ENCODE measurements at places on chromosomes 2 and 18.

- no peak for DNase-seq
Observed at GRCh38 chr2:26767129-26767528, 3.0 kb downstream of the SLC35F6 start.

GRCh38 chr2:193988784-193989183, 1668.2 kb upstream of the SLC39A10 start:
- no peak for DNase-seq

DNA sequence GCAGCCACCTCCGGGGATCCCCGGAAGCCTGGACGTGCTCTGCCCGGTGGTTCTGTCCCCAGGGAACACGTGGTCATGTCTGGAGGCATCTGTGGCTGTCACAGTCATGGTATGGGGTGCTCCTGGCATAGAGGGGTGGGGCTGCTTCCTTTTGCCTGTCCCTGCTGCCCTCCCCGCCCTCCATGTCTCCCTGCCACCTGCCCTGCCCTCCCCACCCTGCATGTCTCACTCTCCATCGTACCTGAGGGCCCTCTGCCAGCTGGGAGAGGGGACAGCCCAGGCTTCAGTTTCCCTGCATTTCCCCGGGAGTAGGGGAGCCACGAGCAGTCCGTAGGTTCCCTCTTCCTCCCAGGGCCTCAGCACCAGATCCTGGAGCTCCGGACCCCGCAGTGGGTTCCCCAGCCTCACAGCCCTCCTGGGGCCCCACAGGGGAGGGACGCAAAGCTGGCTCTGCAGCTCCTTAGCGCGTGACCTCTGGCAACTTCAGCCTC, 90.0 kb upstream of the CTDP1 start:
- DNase-seq, result no peak

GRCh38 chr18:34643989-34644388, 66.1 kb upstream of the DTNA start:
- DNase-seq, result no peak

- DNase-seq, result no peak
Observed at GRCh38 chr2:723761-724160, 46.6 kb upstream of the TMEM18 start.

- DNase-seq, result no peak
Observed at GRCh38 chr2:48723129-48723528, 32.4 kb downstream of the LHCGR start.

DNA sequence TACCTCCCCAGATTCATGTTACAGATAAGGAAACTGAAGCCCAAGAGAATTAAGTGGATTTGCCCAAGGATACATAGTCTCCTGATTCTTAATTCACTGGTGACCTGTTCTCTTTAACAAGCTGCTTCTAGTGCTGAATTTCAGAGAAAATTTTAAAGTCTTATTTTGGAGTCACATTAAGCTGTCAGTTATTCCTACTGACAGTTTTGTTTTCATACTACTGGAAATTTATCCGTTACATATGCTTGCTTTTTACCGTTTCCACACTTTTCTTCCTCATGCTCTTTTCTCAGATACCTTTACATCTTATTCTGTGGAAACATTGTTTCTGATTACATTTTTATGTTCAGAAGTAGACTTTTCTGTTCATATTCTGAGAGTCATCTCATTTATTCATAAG, 1.3 kb downstream of the MOB4 start:
- DNase-seq, result no peak

DNA sequence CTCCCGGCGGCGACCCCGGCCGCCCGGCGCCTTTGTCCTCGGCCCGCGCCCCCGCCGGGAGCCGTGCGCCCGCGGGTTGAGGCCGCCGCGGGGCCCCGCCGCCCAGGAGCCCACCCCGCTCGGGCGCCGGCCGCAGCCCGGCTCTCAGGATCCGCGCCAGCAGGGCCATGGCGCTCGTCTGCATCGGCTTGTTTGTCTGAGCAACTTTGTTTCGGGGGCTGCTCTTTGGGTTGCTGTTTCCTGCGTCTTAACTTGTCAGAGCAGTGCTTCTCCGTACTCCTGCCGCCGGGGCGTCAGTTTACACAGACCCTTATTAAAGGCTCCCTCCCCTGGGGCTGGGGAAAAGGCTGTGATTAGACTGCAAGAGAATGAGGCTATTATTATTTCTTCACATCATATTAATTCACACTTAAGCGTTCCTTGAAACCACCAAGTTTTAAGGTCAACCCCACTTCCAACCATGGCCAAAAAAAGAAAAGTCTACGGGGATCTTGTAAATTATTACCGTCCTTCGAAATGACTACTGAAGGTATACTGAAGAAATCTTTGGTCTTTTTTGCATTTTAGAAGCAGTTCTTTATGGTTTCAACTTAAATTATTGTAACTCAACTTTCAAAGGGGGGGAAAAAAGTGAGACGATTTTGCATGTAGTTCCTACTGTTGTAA, at the start of gene CYP27C1:
Gene CYP27C1 (minus strand): TSS at position 198 of the 666 bp plus-strand sequence. CDS start 29 bp downstream, at position 169.
- DNase-seq, result no peak

- no peak for DNase-seq
Observed at GRCh38 chr2:211901226-211901846, 637.3 kb downstream of the ERBB4 start.

DNA sequence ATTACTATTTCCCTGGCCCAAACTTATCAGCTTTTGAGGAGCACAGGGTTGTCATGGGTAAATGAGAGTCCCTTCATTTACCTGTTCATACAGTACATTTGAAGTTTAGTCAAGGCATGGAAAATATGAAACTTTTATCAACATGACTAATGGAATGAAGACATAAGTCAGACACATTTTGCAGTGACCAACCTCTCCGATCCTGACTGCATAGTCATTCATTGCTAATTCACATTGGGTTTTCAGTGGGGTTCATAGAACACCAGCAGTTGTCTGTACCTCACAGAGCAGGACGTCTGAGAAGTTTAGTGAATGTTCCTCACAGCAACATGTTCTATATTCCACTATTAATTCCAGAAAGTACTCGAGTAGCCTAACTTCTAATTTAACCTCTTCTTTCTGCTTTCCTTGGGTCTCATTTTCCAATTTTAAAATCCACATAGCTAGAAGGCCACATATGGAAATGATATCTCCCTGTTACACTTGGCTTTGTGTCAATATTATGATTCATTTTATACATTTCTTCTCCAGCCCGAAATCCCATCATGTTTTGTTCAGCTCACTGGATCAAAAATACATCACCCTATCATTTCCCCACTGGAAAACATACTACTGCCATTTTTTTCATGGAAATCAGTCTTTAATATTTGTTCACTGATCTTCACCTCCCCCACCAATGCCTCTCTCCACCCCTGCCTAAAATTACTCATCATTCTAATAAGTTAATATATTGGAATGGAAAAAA, 65.9 kb downstream of the CDH20 start:
- no peak for DNase-seq

GRCh38 chr2:98822301-98823164, 91.6 kb upstream of the MGAT4A start:
- no peak for DNase-seq

DNA sequence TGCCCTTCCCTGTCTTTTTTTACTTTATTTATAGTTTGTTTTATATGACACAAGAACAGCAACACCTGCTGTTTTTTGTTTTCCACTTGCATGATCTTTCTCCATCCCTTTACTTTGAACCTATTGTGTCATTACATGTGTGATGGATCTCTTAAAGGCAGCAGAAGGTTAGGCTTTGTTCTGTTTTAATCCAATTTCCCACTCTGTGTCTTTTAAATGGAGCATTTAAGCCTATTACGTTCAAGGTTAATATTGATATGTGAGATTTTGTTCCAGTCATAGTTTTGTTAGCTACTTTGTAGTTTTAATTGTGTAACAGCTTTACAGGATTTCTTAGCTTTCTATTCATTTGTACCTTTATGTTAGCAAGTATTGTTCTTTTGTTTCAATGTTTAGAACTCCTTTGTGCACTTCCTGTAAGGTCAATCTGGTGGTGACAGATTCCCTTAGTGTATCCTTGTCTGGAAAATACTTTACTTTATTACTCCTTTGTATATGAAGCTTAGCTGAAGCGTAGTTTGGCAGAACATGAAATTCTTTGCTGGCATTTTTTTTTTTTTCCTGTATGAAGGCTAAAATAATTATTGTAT, 1443.0 kb upstream of the LRRTM1 start:
- no peak for DNase-seq

- DNase-seq, result no peak
Observed at GRCh38 chr18:63098018-63098981, 221.3 kb downstream of the BCL2 start.

- DNase-seq, result no peak
Observed at GRCh38 chr2:62801814-62802523, 96.5 kb downstream of the EHBP1 start.

GRCh38 chr2:186607660-186608324, 17.9 kb downstream of the ITGAV start:
- no peak for DNase-seq

DNA sequence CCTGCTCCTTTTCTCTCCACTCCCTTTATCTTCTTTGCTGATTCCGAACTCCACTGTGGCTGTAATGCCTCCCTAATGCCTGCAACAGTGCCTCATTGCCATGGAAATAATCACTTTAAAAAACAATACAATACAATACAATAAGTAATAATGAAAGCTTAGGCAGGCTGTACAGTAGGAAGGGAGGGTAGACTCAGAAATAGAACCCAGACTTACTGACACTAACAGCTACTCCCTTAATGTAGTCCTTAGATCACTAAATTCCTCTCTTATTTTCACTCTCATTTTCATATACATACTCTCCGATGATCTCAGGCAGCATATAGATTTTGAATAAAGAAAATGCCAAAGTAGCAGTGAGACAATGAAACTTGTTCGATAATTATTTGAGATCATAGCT, 70.2 kb downstream of the DLGAP1 start:
- DNase-seq, result no peak
